ENCODE measurements at places on chromosomes 3 and 15. TPM values are rescaled to one million over a fixed set of nuclear protein-coding genes. Genes with fewer than 3 reads are reported as not detected.

The PLA2G4F gene
- total RNA-seq: not detected

The ADAMTSL3 gene
- total RNA-seq: not detected

The ASB14 gene
- total RNA-seq: not detected

The GOLGA6D gene
- not detected for total RNA-seq

The TMEM42 gene
- total RNA-seq: 19.6 TPM

The LXN gene
- total RNA-seq: 346 TPM

The ZPLD1 gene
- not detected for total RNA-seq

The ADAMTS9 gene
- 0.71 TPM for total RNA-seq

The CORO2B gene
- total RNA-seq: 32.6 TPM

The CPB1 gene
- total RNA-seq: not detected

The ROBO2 gene
- not detected for total RNA-seq

The TICRR gene
- total RNA-seq: 3.2 TPM

The SEMA3B gene
- total RNA-seq: 23.0 TPM

The CADPS gene
- total RNA-seq: under 0.01 TPM

The GABRB3 gene
- 0.71 TPM for total RNA-seq

The SYNPR gene
- not detected for total RNA-seq

The NMNAT3 gene
- under 0.01 TPM for total RNA-seq

The LDHAL6B gene
- not detected for total RNA-seq

The RTP3 gene
- total RNA-seq: not detected

The SLC22A14 gene
- total RNA-seq: not detected

The MAP1A gene
- total RNA-seq: 30.6 TPM

The MAGEL2 gene
- not detected for total RNA-seq

The IRAK2 gene
- total RNA-seq: 2.9 TPM

The NR1I2 gene
- not detected for total RNA-seq

The NMB gene
- total RNA-seq: 14.9 TPM

The PXYLP1 gene
- total RNA-seq: 8.2 TPM
